ENCODE measurements at places on chromosomes 4 and X.

- no peak for DNase-seq
These were observed 1609.1 kb downstream of the C4orf33 start for GRCh38 chr4:130705023-130705422.

- no peak for DNase-seq
These were observed 197.9 kb downstream of the EVC2 start for GRCh38 chr4:5510504-5510903.

GRCh38 chrX:8846266-8846665 lies 45.1 kb upstream of the FAM9A start:
- no peak for DNase-seq

- DNase-seq: no peak
These were observed 92.4 kb downstream of the SLITRK2 start for GRCh38 chrX:145910017-145910416.

DNA sequence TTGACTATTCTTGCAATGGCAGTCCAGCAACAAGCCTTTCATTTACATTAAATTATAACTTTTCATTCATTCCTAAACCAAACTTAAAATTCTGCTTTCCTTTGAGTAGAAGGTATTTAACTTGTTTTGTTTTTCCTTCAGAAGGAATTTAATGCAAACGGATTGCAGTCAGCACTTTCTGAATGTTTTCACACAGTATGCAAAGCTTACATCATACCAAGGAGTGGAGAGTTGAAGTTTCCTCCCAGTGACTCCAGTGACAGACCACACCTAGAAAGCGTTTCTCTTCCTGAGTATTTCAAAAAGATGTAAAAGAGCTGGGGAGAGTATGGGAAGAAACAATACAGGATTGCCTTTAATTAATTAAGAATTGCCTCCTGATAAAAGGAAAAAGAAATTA lies 8.1 kb downstream of the EPGN start:
- no peak for DNase-seq

GRCh38 chrX:152245213-152245612 lies 106.8 kb upstream of the MAGEA10 start:
- peak; percentile 68 for DNase-seq

DNA sequence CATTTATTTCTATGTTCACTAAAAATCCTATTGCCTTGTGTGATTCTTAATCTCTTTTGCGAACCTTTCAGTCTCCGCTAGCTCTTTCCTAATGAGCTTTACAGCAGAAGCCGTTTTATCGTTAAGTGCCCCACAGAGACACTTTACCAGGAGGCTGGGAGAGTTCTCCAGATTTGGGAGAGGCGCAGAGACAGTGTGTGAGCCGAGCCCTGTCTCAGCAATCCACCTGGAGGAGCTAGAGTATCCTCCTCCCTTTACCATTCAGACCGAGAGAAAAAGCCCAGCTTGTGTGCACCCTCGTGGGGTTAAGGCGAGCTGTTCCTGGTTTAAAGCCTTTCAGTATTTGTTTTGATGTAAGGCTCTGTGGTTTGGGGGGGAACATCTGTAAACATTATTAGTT lies 54.9 kb upstream of the MTM1 start:
- no peak for DNase-seq

DNA sequence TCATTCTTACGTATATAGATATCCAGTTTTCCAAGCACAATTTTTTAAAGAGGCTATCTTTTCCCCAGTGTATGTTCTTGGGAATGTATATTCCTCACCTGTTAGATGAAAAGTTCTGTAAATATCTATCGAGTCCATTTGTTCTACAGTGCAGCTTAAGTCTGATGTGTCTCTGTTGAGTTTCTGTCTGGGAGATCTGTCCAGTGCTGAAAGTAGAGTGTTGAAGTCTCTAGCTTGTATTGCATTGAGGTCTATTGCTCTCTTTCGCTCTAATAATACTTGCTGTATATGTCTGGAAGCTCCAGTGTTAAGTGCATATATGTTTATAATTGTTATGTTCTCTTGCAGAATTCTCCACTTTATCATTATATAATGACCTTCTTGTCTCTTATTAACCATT lies 373.1 kb downstream of the PPARGC1A start:
- DNase-seq: no peak

DNA sequence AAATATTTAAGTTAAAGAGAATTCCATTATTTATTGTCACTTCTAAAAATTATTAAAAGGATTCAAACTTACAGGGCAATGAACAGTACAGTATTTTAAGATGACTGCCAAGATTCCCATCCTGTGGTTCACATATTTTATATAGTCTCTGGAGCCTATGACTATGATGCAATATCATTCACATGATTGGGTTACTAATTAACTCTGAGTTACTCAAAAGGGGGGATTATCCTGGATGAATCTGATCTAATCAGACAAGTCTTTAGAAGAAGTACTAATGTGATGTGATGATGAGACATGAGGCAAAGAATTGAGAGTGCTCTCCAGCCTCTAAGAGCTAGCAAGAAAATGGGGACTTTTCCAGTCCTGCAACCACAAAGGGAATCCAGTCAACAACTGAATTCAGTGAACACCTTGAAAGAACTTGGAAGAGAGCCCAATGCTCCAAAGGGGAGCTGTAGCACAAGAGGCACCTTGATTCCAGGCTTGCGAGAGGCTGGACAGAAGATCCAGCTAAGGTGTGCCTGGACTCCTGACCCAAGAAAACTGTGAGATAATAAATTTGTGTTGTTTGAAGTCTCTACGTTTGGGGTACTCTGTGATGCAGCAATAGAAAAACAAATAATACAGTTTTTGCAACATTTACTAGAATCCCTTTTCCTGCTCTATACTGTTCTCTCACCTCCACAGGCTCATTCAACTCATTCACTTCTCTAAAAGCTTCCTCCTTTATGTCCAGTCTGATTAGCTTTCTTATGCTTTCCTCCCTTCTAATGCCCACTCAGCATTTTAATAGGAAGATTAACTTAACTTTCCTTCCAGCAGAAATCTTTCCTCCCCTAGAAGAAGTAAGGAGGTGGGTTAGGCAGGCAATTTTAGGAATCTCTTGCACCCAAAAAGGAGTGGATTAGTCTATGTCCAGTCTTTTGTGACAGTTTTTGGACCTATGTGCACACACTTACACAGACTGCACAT lies 133.8 kb upstream of the LCORL start:
- no peak for DNase-seq
